ENCODE measurements at places on chromosomes 7 and 10.
A peak's percentile ranks its signal among the peaks of the same experiment; 100 is the strongest.

DNA sequence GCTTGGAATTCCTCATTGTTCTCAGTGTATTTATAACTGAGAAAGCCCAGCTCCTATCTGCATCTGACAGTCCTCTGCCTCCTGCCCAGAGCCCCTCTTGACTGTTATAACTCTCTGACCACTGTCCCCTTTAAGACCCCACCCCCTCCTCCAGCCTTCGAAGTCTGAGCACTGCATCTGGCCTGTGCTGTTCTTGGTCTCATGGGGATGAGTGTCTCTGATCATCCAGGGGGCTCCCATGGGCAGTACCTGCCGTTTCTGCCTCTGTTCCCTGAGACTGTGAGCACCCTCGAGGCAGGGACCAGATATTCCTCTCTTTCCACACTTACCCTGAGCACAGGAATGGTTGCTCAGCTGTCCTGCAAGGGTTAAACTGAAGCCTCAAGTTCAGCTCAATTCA, 7.7 kb downstream of the GHRHR start:
- peak overlapping the region; percentile 0 for H3K4me3 ChIP-seq
- no peak for DNase-seq
- H3K36me3 ChIP-seq, result peaks cover 4% of the 10 kb centered on the region
- H3K4me1 ChIP-seq, result peaks cover 13% of the 10 kb centered on the region
- H3K27me3 ChIP-seq, result peaks cover 7% of the 10 kb centered on the region

- H3K4me3 ChIP-seq, result no peak overlapping the region
- peaks cover 6% of the 10 kb centered on the region for H3K27me3 ChIP-seq
- peaks cover 5% of the 10 kb centered on the region for H3K36me3 ChIP-seq
- no peak for DNase-seq
These were observed 230.5 kb upstream of the PPP2R2D start for GRCh38 chr10:131670341-131670740.

GRCh38 chr10:68559841-68560185, 324 bp upstream of the TET1 start:
- H3K36me3 ChIP-seq, result no peaks in the 10 kb centered on the region
- no peak for DNase-seq
- peak overlapping the region; percentile 70 for H3K4me3 ChIP-seq

DNA sequence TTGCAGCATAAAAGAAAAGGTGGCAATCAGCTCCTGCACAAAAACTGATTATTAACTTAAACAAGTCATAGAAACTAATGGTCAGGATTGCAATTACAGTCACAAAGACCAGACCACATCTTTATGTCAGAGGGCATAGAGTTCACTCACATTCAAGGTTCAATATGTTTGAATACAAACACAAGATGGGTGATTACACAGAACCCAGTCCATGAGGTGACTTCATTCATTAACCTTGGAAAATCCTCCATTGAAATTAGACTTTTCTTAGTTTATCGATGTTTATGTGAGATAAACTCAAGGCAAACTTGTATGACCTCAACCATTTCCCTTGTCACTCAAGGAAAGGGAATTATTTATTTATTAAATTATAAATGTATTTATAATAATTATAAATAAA, 388.6 kb upstream of the LRRTM3 start:
- H3K4me3 ChIP-seq, result no peak overlapping the region
- no peaks in the 10 kb centered on the region for H3K36me3 ChIP-seq
- no peaks in the 10 kb centered on the region for H3K27me3 ChIP-seq
- peaks cover 11% of the 10 kb centered on the region for H3K4me1 ChIP-seq
- DNase-seq, result no peak

DNA sequence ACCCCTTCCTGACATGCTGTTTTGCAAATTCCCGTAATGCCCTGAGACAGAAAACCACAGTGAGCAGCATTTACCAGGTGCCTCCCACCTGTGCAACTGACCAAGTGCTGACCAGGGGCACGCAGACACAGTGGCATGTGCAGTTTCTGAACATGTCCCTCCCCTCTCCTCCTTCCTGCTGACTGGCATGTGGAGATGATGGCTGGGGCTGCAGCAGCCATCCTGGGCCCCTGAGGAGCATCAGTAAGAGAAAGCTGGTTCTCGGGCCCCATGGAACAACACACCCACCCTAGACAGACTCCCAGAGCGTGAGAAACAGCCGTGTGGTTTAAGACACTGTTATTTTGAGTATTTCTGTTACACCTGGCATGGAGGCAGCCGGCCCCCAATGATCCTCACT, 66.2 kb upstream of the PDGFA start:
- H3K4me3 ChIP-seq, result no peak overlapping the region
- no peak overlapping the region for H3K27ac ChIP-seq
- H3K4me1 ChIP-seq, result no peaks in the 10 kb centered on the region
- peaks cover 11% of the 10 kb centered on the region for H3K27me3 ChIP-seq
- peaks cover 17% of the 10 kb centered on the region for H3K36me3 ChIP-seq
- DNase-seq, result no peak

DNA sequence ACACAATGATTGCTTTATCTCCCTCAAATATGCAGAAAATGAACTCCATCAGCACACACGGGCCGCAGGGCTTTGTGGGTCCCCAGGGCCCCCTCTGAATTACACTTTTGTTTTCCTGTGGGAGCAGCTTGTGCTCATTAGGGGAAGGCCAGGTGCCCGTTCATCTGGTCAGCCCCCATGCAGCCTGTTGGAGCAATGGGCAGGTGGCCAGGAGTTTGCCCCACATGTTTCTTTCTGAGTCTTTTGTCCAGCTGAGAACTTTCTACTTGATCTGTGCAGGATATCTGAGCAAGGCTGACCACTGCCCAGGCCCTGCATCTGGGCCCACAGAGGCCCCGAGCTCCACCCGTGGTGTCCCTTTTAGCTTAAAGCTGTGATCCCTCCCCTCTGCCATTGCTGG, 105.3 kb upstream of the FAM20C start:
- H3K36me3 ChIP-seq, result no peaks in the 10 kb centered on the region
- peaks cover 15% of the 10 kb centered on the region for H3K27me3 ChIP-seq
- no peak for DNase-seq

DNA sequence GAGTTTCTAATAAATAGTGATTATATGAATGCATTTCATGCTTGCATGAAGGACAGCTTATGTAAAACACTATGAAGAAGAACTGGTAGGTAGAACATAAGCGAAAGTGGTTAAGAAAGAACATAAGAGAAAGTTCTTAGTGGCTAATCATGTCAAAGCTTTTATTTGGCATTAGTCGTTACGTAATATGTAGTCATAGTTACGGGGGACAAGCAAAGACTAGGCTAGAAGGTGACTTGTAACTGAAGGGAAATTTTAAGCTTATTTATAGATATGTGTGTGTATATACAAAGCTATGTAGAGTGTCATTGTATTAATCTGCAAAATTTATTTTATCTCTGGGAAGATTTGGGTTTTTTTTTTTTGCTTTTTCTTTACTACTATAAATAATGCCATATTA, 36.9 kb downstream of the CAPZA2 start:
- DNase-seq, result no peak
- H3K36me3 ChIP-seq, result peaks cover 7% of the 10 kb centered on the region
- H3K4me3 ChIP-seq, result no peak overlapping the region
- H3K27me3 ChIP-seq, result no peaks in the 10 kb centered on the region
- H3K27ac ChIP-seq, result no peak overlapping the region
- H3K4me1 ChIP-seq, result peaks cover 11% of the 10 kb centered on the region

DNA sequence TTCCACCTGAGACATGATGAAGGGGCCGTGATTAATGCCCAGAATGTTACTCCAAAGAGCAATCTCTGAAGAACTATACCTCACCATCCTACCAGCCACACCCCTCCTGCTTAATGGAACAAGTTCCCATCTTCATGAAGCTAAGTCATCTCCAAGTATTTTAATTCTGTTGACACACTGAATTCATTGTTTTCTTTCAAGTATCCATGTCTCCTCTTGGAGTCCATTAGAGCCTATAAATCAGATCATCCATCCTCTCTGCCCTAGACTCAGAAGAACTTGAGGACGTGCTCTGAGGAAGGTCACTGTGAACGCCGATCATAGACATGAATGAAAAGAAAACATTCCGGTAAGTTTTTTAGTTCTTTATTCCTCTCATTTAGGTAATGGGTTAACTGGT, 126.8 kb downstream of the RSU1 start:
- no peak for DNase-seq
- no peaks in the 10 kb centered on the region for H3K36me3 ChIP-seq
- H3K4me1 ChIP-seq, result peaks cover 1% of the 10 kb centered on the region
- no peak overlapping the region for H3K27ac ChIP-seq

- H3K36me3 ChIP-seq, result no peaks in the 10 kb centered on the region
- H3K4me1 ChIP-seq, result peaks cover 14% of the 10 kb centered on the region
These were observed 183.2 kb downstream of the PRPF18 start for GRCh38 chr10:13769946-13770345.

DNA sequence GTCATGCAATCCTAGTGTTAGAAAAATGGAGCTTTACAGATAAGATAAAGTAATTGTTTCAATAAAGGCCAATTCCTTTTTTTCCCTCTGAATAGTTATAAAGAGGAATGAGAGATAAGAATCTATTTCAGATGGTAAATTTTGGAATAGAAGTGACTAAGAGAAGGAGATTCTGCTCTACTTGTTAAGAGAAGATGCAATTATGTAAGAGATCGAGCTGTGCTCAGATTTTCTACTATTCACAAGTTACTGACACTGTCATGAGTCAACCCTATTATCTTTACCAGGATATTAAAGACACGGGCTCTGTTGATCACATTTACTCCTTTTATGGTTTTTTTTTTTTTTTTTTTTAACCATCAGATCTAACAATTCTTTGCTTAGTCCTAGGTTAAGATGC, 511.3 kb downstream of the ARL4A start:
- no peak overlapping the region for H3K27ac ChIP-seq
- no peaks in the 10 kb centered on the region for H3K36me3 ChIP-seq
- no peaks in the 10 kb centered on the region for H3K27me3 ChIP-seq
- H3K4me1 ChIP-seq, result no peaks in the 10 kb centered on the region
- DNase-seq, result no peak
- no peak overlapping the region for H3K4me3 ChIP-seq

GRCh38 chr7:98681511-98681910, 64.4 kb downstream of the NPTX2 start:
- H3K4me1 ChIP-seq, result peaks cover 9% of the 10 kb centered on the region
- H3K4me3 ChIP-seq, result no peak overlapping the region
- peaks cover 8% of the 10 kb centered on the region for H3K36me3 ChIP-seq
- H3K27ac ChIP-seq, result peak overlapping the region; percentile 1
- peaks cover 7% of the 10 kb centered on the region for H3K27me3 ChIP-seq

GRCh38 chr7:15703732-15704131, 17.2 kb upstream of the MEOX2 start:
- no peaks in the 10 kb centered on the region for H3K4me1 ChIP-seq
- DNase-seq, result no peak
- no peak overlapping the region for H3K27ac ChIP-seq
- H3K36me3 ChIP-seq, result no peaks in the 10 kb centered on the region
- no peak overlapping the region for H3K4me3 ChIP-seq

DNA sequence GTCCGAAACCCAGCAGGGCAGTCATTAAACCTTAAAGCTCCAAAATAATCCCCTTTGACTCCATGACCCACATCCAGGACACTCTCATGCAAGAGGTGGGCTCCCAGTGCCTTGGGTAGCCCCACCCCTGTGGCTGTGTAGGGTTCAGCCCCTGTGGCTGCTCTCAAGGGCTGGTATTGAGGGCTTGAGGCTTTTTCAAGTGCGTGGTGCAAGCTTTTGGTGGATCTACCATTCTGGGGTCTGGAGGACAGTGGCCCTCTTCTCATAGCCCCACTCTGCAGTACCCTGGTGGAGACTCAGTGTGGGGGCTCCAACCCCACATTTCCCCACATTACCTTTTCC, 50.5 kb downstream of the RSBN1L start:
- H3K36me3 ChIP-seq, result peaks cover 9% of the 10 kb centered on the region
- H3K27ac ChIP-seq, result no peak overlapping the region
- no peak overlapping the region for H3K4me3 ChIP-seq

DNA sequence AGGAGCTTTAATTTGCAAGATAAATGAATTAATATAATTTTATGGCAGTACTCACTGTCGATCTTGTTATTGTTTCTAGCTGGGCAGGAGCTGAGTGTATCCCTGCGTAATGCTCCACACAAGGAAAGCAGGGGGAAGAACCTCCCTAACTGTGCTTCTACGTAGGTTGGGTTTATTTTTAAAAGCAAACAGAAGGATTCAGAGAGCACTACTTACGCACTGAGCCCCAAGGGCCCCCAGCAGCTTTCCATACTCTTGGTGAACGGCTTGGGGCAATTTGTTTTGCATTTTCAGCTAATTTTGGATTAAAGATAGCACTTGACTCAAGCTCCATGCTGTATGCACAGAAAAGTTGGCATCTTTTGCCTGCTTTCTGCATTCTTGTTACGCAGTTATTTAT, 9.6 kb downstream of the DUSP5 start:
- peaks cover 18% of the 10 kb centered on the region for H3K4me1 ChIP-seq
- H3K27ac ChIP-seq, result no peak overlapping the region
- H3K27me3 ChIP-seq, result no peaks in the 10 kb centered on the region
- H3K36me3 ChIP-seq, result no peaks in the 10 kb centered on the region
- no peak overlapping the region for H3K4me3 ChIP-seq

GRCh38 chr7:27532314-27532713, 130.4 kb downstream of the HIBADH start:
- H3K36me3 ChIP-seq, result peaks cover 16% of the 10 kb centered on the region
- no peak overlapping the region for H3K4me3 ChIP-seq
- no peaks in the 10 kb centered on the region for H3K4me1 ChIP-seq
- DNase-seq, result no peak

DNA sequence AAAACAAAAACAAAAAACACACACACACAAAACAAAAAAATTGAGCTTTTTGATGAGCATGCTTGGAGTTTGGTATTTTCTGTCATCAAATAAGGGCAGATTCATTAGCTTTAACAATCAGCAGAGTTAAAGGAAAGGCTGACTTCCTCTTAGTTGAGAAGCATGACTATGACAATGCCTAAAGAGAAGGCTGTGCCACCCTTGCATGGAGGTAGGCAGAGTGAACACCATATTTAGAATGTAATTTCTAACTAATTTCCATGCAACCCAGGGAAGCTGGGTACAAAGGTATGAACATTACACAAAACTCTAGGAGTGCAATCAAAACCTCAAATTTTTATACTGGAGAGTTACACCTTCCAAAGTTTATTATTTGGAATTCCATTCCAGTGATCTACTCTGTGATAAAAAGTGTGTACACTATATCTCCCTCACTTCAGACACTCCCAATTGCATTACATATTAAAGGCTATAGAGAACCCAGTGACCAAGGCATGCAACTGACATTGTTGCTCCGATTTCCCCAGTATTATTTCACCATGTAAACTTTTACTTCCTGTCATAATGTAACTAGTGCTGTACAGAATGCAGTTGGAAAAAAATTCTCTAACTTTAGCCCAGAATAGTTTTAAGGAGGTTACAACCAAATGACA, 9.4 kb upstream of the CYCS start:
- H3K27me3 ChIP-seq, result no peaks in the 10 kb centered on the region
- H3K36me3 ChIP-seq, result no peaks in the 10 kb centered on the region
- H3K4me3 ChIP-seq, result no peak overlapping the region
- no peak for DNase-seq
- no peak overlapping the region for H3K27ac ChIP-seq

DNA sequence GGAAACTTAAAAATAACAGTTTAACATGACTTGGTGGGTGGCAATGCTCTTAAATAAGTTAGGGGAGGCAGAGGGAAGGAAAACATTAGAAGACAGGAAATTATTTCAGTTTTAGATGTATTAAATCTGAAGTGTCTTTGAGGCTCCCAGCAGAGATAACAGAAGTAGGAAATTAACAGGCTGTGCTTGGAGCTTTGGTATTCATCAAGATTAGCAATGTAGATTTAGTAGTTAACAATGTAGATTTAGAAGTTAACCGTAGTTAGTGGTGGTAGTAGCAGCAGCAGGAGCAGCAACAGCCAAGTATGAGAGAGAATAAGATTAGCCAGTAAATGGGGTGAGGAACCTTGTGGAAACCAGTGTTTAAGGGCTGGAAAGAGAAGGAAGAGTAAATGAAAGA, 48.7 kb upstream of the UBN2 start:
- H3K4me1 ChIP-seq, result peaks cover 2% of the 10 kb centered on the region
- no peak overlapping the region for H3K4me3 ChIP-seq
- H3K36me3 ChIP-seq, result no peaks in the 10 kb centered on the region
- DNase-seq, result no peak

Data from glutamatergic neuron (in vitro differentiated cells).